ENCODE measurements at places on chromosomes 16 and 17. TPM values are rescaled to one million over a fixed set of nuclear protein-coding genes. Genes with fewer than 3 reads are reported as not detected.
A peak's percentile ranks its signal among the peaks of the same experiment; 100 is the strongest.

DNA sequence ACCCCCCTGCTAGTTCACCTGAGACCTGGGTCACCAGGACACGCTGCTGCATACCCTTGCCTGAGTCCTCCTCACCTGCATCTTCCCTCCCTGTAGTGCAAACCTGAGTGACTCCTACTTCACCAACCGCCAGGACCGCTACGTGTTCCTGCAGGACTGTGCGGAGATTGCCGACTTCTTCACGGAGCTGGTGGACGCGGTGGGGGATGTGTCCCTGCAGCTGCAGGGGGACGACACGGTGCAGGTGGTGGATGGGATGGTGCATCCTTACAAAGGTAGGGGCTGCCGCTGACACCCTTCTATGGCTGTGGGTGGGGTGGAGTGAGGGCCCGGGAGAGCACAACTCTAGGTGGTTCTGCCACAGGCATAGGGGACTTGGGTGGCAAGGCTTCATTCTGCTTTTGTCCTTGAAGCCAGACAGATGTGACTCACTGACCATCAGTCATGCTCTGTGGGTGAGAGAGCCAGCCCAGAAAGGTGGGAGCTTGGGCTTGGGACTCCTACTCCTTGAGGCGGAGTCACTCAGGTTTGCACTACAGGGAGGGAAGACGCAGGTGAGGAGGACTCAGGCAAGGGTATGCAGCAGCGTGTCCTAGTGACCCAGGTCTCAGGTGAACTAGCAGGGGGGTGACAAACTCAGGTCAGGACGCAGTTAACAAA lies 22.3 kb downstream of the PGS1 start:
- DNase-seq, result peak; percentile 46

The CTU2 gene
- total RNA-seq, result 7.7 TPM

The TBC1D10B gene
- total RNA-seq, result 38.1 TPM

The PRSS33 gene
- not detected for total RNA-seq

GRCh38 chr17:39772987-39773934 lies 35.5 kb downstream of the GRB7 start:
- DNase-seq, result no peak

The DRC3 gene
- total RNA-seq, result 28.4 TPM

The CDH11 gene
- 31.4 TPM for total RNA-seq

DNA sequence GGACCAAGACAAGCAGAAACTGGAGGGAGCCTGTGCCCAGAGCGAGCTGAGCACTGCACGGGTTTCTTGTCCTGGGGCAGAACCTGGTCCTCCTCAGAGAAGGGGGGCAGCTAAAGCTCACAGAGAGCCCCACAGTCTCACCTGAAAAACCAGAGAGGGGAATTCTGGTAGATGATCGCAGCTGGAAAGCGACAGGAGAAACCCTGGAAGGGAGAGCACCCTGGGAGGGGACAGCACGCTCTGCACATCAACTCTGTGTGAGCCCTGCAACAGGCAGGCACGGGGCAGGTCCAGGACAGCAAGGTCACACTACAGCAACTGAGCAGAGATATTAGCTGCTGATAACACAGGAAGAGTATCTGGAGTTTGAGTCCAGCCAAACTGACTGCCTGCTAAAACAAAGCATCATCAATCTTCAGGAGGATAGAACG lies 18.2 kb downstream of the ZCCHC14 start:
- no peak for DNase-seq

DNA sequence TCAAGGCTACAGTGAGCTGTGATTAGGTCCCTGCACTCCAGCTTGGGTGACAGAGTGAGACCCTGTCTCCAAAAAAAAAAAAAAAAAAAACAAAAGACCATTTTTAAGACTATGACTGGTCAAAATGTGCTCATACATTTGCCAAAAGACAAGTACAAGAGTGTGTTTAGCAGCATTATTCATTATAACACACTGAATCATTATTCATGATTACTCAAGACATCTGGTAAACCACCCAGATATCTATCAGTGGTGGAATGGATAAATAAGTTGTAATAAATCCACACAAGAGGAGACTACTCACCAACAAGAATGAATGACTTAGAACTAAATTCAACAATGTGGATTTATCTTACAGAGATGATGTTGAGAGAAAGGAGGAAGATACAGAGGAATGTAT lies 716.3 kb downstream of the MAF start:
- DNase-seq, result no peak

- DNase-seq, result no peak
Observed at GRCh38 chr17:68295086-68295485, 3.8 kb downstream of the ARSG start.

DNA sequence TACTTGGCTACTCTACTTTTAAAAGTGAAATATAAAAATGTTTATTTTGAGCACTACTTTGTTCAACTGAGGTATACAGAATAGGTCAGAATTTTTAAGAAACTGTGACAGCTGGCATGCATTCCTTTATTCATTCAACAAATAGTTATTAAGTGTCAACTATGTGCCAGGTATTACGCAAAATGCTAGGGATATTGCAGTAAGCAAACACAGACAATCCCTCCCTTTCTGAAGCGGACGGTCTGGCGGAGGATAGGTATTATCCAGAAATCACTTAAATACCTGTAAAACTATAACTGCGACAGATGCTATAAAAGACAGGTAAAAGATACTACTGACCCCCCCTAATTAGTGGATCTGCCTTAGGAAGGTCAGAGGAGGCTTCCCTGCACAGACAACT lies 26.1 kb downstream of the METTL16 start:
- DNase-seq, result no peak

The CMTM1 gene
- total RNA-seq, result not detected

DNA sequence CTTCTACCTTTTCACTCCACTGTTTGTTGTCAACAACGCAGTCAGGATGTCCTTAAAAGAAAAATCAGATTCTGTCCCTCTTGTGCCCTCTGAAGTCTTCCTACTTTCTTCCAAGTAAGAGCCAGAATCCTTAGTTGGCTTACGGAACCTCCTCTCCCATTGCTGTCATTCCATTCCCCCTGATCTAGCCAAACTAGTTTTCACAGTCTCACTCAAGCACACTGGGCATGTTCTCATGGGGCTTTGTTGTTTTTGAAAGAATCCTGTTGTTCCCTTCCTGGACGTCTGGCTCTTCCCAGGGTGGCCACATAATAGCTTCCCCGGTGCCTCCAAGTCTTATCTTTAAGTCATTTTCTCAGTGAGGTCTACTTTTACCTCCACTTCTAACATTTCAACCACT lies 158.6 kb upstream of the ELAC2 start:
- no peak for DNase-seq

The CSH1 gene
- not detected for total RNA-seq

The IL34 gene
- total RNA-seq, result 4.9 TPM

The WNT9B gene
- total RNA-seq, result 1.2 TPM

The PDE6G gene
- not detected for total RNA-seq

The SLC22A31 gene
- total RNA-seq, result not detected

GRCh38 chr17:44847586-44847985 lies at the start of gene HIGD1B:
Gene HIGD1B (plus strand): TSS chr17:44847883. CDS start chr17:44848153, 270 bp downstream.
- DNase-seq, result no peak
